ENCODE measurements at places on chromosomes 1 and 21.

- DNase-seq, result no peak
Observed at GRCh38 chr1:33973799-33974545, 110.1 kb downstream of the HMGB4 start.

DNA sequence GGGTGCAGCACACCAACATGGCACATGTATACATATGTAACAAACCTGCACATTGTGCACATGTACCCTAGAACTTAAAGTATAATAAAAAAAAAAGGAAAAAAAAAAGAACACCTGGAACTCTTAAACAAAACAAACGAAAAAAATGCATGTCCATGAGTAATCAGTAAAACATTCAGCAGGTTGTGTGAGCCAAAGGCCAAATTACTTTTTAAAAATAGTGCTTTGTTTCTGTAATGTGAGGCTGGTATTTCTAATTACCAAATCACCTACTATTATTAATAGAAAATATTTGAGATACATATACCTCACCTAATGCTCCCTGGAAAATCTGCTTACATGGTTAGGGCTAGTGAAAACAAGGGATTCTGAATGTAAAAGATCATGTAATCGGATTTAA is 294.4 kb upstream of the NR5A2 start:
- no peak for DNase-seq

DNA sequence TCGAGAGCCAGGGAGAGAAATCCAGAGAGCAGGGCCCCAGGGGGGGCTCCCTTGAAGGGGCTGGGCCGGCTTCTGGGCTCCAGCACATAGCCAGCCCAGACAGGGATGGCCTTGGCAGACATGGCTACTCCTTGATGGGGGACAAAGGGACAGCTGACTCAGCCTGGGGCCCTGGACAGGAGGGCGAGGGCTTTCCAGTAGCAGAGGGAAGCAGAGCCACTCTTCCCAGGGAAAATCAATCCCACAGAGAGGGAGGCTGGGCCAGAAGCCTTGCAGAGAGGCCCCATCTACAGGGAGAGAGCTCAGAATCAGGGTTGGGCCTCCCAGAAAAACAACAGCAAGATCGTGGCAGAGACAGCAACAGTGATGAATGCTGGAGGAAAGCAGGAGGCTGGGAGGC is 15.6 kb downstream of the IGFN1 start:
- no peak for DNase-seq

DNA sequence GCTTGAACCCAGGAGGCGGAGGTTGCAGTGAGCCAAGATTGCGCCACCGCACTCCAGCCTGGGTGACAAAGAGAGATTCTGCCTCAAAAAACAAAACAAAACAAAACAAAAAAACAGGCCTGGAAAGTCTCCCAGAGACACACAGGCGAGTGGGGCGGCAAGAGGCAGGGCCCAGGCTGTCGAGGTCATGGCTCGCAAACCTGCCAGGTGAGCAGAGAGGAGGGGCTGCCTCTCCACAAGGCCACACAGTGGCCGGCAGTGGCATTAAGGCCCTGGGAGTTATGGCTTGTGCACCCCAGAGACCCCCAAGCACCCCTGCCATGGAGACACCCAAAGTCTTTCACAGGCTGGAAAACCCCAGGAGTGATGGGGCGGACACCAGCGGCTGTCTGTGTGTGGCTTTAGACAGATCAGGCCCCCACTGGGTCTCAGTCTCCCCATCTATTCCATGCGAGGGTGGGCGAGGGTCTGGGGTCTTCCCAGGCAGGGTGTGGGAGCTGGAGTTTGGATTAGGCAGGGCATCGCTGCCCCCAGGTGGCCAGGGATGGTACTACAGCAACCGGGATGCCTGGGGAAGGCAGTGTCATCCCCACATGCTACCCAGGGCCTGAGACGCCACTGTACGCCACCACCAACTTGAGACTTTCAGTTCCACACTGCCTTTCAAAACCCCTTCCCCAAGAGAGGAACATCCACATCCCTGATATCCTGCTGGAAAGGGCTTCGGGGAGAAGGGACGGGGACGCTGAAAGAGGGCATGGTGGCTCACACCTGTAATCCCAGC is 7.3 kb upstream of the CTRC start:
- DNase-seq, result peak; percentile 73

- no peak for DNase-seq
Observed at GRCh38 chr1:209727286-209727685, 22.6 kb downstream of the HSD11B1 start.

GRCh38 chr1:212774584-212774983 is 17.0 kb downstream of the NSL1 start:
- DNase-seq, result peak; percentile 66

GRCh38 chr21:44455524-44456213 is 359 bp downstream of the LRRC3 start:
- DNase-seq, result peak; percentile 53

DNA sequence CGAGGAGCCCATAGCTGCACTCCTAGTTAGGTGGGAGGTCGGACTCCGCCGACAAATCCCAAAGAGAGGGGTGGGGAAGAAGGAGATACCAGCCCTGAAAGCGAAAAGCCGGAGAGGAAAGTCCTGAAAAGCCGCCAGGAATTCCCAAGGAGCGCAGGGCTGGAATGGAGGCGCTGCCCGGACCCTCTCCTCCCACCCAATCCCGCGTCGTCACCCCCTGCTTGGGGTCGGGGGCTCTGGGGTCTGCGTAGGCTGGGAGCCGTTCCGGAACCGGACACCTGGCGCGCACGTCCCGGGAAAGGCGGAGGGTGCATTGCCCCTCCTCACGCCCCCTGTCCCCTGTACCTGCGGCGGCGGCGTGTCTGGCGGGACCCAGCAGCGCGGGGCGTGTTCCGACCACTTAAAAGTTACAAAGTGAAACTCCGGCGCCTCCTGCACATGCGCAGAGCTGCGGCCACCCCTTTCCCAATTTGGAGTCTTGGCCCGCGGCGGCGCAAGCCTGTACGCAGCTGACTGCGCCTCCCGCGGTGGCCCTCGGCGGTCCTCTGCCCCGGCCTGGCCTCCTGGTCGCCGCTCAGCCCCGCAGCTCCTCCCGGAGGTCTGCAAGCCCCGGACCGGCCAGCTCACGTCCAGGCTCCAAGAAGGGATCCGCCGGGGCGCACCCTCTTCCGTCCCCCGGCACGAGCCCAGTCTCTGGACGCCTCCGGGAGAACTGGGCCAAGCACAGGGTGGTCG is at the start of gene TMEM63A:
Gene TMEM63A, minus strand, starts transcription at position 422 of the 735 bp plus-strand sequence. CDS start 4,800 bp downstream, outside the sequence.
- peak; percentile 93 for DNase-seq

- no peak for DNase-seq
Observed at GRCh38 chr1:53075761-53076163, 13.7 kb downstream of the PODN start.

DNA sequence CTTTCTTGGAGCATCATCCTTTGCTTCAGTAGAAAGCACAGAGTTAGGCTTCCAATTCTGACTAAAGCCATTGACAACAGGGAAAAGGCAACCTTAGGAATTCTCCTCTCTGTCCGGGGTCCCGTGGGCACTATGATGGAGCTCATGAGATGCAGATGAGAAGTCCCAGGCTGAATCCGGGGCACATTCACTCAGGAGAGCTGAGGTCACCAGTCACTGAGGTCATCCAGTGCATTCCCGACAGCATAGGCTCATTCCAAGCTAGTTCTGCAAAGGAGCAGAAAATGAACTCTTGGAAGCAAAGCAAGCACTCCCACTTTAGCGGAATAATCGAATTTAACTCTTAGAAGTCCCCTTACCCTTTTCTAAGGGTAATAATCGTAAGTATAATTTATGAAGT is 6.8 kb downstream of the CR1 start:
- no peak for DNase-seq

DNA sequence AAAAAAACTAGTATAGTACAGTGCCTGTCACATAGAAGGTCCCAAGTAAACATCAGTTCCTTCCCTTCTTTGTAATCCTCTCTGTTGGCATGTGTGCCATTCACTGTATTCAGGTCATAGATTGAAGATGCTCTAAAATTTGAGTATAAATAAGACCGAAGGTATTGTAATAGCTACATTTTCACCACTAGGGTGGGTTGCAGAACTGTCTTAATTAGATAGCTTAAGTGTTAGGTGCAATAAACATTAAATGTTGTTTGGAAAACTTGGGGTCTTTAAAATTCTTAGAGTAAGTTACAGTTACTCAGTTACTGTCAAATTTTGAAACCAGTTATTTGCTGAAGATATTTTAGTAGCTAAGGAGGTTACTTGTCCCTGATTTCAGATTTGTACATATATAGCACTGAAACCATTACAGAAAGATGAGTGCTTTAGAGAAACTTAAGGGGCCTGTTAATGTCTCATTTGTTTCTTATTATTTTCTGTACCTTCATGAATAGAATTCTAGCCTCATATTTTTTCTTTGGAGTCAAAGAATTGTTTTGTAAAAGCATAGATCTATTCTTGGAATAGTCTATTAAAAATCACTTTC is 24.3 kb downstream of the PER3 start:
- DNase-seq, result peak; percentile 75

DNA sequence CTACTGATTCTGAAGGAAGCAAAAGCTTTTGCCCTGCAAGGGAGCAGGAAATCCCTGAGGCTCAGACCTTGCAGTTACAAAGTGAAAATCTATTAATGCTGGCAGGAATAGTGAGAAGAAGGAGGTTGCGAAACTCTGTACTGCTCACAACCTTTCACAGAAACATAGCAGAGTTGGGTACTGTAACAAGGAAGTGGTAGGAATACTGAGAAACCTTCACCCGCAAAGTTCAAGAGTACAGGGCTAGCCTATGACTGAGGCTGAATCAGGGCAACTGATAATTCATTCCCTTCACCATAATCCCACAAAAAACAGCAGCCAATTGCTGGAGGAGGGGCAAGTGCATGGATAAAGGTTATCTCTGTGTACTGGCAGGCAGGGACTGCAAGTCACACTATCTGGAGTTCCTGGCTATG is 23.9 kb upstream of the KCTD3 start:
- peak; percentile 17 for DNase-seq

DNA sequence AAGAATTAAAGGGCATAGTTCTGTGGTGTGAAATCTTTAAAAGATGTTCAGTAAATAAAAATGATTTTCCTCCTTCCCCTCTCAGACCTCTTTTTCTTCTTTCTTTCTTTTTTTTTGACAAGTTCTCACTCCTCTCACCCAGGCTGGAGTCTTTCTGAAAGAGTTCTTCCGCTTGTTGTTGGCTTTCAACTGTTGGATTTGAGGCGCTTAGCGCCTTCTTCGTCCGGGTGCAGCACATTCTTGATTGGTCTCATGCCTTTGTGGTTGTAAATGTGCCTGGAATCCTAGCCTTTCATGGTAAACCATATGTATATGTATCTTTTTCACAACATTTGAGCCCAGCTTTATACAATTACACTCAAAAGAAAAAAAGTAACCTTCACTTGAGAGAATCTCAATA is 980 bp upstream of the METTL18 start:
- DNase-seq, result no peak

DNA sequence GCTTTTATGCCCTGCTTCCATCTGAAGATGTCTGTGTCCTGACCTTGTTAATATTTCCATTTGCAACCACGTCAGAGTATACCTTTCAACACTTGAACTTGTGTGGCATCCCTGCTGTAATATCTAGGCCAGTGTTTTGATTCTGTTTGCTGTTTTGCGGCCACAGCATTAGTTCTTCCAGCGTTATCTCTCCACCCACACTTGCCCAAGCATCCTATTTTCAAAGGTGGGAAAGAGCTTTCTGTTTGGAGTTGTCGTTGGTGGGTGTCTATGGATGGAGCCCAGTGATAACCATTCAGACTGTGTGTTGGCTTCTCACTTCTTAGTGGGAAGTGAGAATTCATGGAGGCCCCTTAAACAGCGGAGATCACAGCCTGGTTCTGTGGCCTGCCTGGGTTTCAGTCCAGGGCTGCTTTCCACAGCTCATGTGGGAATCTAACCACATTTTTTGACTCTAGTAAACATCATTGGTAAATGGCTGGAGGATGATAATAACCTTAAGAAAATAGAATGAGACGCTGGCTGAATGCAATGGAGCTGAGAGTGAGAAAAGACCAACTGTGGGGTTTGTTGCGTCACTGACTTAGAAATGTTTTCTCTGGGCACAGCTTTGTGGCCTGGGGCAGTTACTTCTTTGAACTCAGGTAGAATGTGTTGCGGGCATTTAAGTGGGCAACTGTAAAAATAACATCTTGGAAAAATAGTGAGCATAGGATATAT is 7.6 kb downstream of the TENT5C start:
- no peak for DNase-seq

- DNase-seq, result no peak
Observed at GRCh38 chr1:210236386-210236839, 3.8 kb downstream of the SERTAD4 start.

DNA sequence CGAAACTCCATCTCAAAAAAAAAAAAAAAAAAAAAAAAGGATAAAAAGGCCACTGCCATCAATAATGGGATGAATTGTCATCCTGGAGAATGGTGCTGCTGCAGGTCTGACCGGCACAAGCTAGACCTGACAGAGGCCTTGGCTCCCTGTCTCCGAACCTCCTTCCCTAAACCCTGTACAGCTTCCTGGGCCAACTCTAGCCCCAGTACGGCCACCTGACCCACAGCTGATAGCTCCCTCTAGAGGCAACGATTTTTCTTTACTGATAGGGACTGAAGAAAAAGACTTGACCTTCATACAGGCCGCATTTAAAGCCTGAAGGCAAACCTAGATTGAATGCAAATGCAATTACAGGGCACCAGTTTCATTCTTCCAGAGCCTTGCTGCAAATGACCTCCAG is 30.7 kb downstream of the NOL9 start:
- peak; percentile 65 for DNase-seq

DNA sequence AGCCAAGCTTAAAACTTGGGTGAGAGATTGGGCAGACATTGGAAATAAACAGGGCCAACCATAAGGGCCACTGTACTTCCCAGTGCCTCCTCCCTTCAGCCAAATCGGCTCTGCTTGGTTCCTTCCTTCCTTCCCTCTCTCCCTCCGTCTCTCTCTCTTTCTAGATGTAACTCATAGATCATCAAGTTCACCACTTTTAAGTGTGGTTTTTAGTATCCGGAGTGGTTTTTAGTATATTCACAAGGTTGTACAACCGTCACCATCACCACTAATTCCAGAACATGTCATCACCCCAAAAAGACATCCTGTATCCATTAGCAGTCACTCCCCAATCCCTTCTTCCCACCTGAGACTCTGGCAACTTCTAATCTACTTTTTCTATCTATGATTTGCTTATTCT is 51.0 kb downstream of the MYSM1 start:
- DNase-seq, result no peak

- DNase-seq, result no peak
Observed at GRCh38 chr1:173418107-173418985, 58.8 kb upstream of the PRDX6 start.

- DNase-seq, result no peak
Observed at GRCh38 chr1:38015978-38016725, 3.6 kb downstream of the UTP11 start.

GRCh38 chr21:38134084-38134873 is 122.5 kb upstream of the KCNJ15 start:
- no peak for DNase-seq

Data from suppressor macrophage (primary cell).